Breast epithelium (tissue), 4 donors: ENCODE measurements at places on chromosomes 5 and 9. TPM values are rescaled to one million over a fixed set of nuclear protein-coding genes. Genes with fewer than 3 reads are reported as not detected.

DNA sequence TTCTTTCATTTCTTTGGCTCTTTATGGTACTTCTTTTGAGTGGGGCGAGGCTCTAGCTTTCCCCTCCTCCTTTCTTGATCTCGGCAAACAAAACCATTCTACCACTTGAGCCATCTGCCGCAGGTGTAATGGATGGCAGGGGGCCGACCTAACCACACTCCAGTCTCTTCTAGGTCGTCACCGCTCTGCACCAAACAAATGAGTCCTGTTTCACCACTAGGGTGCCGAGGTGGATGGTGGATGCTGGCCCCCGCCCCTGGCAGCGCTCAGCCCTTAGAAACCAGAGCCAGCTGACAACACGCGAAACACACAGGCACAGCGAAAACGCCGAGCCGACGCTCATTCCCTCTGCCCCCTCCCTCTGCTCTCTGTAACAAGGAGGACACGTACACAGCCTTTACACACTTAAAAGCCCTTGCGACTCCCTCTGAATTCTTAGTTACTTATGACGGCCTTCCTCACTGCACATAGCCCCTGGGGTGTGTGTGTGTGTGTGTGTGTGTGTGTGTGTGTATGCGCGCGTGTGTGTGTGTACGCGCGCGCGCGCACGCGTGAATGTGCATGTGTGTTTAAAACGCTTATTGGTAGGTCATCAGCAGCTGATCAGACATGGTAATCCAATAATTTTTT lies 199.4 kb downstream of the MEF2C start:
- DNase-seq: no peak

GRCh38 chr5:172887692-172888091 lies 53.6 kb downstream of the ERGIC1 start:
- no peak for DNase-seq

Gene HACD4
- 3.3 TPM for total RNA-seq

Gene BSPRY
- 27.9 TPM for total RNA-seq

- DNase-seq: no peak
Observed at GRCh38 chr5:178667101-178667500, 40.3 kb upstream of the CLK4 start.

DNA sequence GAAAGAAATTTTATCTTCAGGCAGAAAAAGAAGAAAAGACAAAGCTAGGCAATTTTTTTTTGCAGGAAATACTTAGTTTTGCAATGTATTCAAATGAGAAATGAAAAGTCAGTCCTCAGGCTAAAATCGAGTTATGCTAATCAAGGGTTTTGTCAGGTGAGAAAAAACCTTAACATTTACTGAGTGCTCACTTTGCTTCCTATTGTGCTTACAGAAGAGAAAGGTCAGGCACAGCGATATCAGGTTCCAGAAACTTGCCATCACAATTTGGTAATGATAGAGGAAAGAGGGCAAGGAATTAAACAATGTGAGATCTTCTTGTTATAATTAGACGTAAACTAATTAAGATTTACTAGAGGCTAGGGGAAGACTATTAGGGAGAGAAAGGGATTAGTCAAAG lies 431.7 kb upstream of the CTNND2 start:
- DNase-seq: no peak
